ENCODE measurements at places on chromosomes 3 and 15. TPM values are rescaled to one million over a fixed set of nuclear protein-coding genes. Genes with fewer than 3 reads are reported as not detected.

- ATAC-seq: no peak
These were observed 8.6 kb upstream of the CERS3 start for GRCh38 chr15:100537331-100537730.

DNA sequence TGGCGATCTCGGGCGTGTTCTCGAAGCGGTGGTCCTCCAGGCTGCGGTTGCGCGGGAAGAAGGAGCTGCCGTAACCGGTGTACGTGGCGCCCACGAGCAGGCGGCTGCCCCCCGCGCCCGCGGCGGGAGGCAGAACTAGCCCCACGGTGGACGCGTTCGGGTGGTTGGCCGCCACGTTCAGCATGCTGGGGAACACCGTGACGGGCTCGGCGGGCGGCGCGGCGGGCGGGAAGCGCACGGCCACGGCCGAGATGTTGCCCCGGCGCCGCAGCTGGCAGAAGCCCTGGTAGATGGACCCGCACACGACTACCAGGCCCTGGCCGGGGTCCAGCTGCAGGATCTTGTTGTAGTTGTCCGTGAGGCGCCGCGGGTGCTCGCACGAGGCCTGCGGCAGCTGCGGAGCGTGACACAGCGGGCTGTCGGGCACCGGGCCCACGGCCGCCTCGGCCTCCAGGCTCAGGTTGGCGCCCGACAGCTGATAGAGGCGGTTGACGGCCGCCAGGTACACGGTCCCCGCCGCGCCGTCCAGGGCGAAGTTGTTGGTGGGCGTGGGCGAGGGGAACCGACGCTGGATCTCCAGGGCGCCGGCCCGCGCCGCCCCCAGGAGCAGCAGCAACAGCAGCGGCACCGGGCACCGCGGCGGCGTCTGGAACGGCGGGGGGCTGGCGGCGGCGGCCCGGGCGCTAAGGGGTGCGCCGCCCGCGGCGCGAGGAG is 397 bp downstream of the PLXND1 start:
- ATAC-seq: peak; percentile 32

- ATAC-seq: no peak
These were observed 34.5 kb upstream of the MAP3K13 start for GRCh38 chr3:185328324-185329004.

DNA sequence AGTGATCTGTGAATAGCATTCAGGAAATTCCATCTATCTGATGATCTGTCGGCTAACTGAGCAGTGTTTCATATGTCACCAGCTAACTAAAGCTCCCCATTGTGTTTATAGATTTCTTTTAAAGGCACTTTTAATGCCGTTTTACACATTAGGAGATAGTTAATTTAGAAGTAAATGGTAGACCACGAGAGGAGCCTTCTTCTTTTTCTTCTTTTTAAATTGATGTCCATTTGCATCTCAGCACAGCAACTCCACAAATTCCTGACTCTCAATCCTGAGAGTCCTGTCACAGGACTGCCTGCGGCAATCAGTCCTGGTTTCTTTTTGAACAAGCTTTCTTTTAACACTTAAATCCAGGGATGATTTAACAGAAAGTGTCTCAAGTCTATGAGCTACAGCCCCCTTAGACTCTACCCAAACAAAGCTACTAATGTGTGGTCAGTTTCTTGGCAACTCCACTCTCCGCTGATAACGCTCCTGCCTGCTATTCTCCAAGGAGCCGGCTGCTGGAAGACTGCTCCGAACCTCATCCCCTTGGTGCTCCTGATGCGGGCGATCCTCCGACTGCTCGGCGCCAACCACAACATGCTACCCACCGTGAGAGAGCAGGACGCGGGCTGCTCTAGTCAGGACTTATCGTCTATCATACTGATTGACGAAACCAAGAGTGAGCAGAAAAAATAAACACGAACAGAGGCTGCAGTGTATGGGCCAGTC is 421.4 kb downstream of the MECOM start:
- ATAC-seq: peak; percentile 95

- ATAC-seq: no peak
These were observed 75.9 kb downstream of the UACA start for GRCh38 chr15:70687482-70687881.

DNA sequence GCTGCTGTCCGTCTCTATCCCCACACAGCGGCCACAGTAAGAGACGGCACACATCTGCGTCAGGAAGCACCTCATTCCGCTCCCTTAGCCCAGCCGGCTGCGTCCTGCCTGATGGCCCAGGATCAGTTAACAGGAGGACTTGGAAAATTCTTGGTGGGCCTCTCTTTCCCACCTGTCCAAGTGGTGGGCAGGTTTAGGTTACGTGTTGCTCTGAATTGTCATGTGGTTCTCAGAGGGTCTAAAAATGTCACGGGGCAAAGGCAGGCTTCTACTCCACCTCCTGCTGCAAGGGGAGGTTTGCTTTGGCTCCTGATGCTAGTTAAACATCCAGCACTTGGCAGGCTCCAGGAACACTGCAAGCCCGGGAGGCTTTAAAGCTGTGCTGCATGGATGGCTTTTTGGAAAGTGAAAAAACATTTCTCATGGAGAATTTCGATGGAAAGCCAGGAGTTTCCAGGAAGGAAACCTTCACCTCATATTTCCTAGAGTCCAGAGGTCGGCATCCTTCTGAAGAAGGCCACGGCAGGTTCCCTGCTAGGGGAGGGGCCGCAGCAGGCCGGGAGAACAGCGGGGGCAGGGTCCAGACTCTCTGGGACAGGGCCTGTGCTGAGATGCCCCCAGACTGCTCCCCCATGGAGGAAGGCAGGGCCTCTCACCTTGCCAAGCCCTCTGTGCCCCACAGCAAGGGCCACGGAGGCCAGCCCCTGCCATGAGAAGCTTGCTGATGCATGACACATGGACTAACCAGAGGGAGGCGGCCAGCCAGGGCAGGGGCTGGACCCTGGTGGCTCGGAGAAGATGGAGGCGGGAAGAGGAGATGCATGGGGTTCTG is 10.8 kb downstream of the CTSH start:
- ATAC-seq: peak; percentile 19

- ATAC-seq: peak; percentile 49
These were observed 15.3 kb upstream of the IREB2 start for GRCh38 chr15:78422571-78423340.

- ATAC-seq: no peak
These were observed 183.2 kb upstream of the IL12A start for GRCh38 chr3:159805411-159805772.

- no peak for ATAC-seq
These were observed 88.8 kb downstream of the IGSF11 start for GRCh38 chr3:118945834-118946233.

DNA sequence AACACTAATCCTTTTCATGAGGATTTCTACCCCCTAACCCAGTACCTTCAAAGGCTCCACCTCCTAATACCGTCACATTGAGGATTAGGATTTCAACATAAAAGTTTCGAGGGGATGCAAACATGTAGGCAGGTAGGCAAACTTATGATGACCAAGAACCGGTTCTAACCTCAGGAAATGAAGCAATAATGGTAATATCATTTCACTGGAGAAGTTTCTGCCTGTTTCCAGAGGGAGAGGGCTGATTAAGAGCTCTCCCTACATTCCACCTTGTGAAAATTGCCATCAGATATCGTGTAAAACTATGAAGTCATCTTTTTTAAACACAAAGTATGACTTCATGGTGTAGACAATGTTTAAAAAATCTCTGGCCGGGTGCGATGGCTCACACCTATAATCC is 31.6 kb downstream of the NKIRAS1 start:
- no peak for ATAC-seq

DNA sequence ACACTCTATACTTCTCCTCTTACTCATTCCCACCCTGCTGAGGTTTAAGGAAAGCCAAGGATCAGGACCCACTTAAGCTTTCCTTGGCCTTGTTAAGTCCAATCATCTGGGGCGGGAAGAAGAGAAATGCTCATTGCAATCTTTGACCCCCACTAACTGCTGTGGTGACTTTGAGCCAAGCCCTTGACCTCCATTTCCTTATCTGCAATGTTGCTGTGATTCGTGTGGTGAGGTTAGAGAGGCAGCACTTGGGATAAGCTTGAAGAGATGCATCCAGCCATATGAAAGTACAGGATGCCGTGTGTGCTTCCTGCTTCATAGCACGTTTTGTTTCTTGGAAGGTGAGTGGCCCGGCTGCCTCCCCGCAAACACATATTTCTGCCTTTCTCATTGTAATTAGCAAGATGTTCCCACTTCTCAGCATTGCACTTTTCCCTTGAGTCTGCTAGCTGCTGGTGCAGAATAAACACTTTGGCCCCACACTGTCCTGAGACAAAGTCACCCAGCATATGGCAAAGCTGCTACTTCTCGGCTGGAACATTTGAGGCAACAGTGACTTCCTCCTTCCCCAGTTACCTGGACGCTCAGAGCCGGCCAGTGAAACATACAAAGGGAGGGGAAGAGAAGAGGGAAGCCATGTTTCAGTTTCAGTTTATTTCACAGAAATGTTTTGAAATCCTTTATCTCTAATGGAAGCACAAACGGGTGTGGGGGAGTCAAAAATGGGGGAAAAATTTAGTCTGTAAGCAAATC is 10.5 kb upstream of the NUDT16 start:
- no peak for ATAC-seq

GRCh38 chr15:27671819-27672437 is 427.2 kb downstream of the OCA2 start:
- ATAC-seq: no peak

DNA sequence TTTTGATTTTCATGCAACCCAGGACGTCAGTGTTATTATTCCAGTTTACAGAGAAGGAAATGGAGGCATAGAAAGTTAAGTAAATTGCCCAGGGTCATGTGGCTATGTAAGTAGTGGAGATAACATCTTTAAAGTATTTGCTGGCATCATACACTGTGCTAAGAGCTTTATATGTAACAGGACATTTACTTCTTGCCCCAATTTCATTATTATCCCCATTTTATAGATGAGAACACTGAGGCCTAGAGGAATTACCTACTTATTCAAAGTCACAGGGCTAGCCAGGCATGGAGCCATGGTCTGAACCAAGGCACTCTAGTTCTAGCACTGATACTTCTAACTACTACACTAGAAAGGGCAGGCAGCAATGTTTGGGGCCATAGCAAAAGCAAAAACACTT is 107.3 kb upstream of the ANKRD28 start:
- ATAC-seq: no peak

GRCh38 chr3:2968475-2968874 is 141.7 kb downstream of the IL5RA start:
- no peak for ATAC-seq

GRCh38 chr3:137035631-137036030 is 77.8 kb downstream of the IL20RB start:
- ATAC-seq: no peak

DNA sequence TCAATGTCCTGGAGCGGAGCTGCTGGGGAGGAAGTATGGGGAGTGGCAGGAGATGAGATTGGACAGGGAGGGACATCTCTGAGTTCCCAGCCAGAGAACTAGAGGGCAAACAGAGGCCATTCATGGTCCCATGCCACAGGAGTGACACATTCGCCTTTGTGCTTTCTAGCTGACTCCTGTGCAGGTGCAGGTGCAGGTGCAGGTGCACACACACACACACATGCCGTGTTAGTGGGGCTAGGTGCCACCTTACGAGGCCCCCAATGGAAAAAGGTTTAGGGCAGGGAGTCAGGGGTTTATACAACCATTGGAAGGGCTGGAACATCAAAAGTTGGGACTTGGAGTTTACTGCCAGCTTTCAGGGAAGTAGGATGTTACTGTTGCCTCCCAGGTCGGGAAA is 52.0 kb downstream of the TPRA1 start:
- no peak for ATAC-seq

DNA sequence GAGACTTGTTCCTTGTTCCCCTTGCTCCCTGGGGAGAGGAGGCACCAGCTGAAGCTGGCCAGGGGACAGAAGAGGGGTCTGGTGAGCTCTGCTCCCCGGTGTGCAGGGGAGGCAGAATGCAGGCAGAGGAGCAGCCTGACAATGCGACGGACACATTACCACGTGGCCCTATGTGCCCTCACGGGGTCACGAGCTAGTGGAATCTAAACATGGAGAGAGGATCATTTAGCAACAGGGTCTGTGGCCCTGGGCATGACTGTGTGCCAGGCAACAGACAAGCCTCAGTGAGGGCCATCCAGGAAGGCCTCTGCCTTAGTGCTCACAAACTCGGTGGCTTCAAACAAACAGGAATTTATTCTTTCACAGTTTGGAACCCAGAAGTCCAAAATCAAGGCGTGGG is 8.5 kb upstream of the MUC4 start:
- ATAC-seq: no peak

- ATAC-seq: no peak
These were observed 270.9 kb downstream of the ULK4 start for GRCh38 chr3:41690766-41691563.

DNA sequence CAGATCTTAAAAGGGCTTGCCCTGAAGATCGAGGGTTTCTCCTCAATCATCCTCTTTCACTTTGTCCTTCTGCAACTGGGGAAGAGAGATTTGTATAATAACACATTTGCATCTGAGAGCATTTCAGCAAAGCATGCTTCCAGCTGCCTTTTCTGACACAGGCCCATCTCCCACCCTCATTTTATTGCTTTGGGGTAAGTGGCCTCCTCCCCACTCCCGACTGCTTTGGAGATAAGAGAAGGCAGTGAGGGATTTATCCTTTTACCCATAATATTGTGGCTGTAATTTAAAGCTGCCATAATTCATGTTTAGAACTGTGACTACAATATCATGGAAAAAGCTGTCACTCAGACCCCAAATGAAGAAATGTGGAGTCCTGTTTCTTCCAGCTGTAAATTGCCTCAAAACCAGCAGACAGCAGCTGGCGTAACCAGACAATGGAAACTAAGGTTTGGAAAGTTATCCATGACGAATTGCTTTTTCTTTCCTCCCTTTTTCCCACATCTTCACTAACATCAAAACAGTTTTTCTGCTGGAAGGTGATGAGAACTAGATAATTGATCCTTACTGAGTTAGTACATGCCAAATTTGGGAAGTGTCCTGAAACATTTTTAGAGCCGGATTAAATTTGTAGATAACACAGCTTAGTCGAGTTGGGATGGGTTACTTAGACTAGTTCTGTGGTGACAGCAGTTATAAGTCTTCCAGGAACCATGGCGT is 104.2 kb upstream of the PFN2 start:
- no peak for ATAC-seq

- ATAC-seq: no peak
These were observed 65.7 kb upstream of the AGBL1 start for GRCh38 chr15:86014016-86014415.

DNA sequence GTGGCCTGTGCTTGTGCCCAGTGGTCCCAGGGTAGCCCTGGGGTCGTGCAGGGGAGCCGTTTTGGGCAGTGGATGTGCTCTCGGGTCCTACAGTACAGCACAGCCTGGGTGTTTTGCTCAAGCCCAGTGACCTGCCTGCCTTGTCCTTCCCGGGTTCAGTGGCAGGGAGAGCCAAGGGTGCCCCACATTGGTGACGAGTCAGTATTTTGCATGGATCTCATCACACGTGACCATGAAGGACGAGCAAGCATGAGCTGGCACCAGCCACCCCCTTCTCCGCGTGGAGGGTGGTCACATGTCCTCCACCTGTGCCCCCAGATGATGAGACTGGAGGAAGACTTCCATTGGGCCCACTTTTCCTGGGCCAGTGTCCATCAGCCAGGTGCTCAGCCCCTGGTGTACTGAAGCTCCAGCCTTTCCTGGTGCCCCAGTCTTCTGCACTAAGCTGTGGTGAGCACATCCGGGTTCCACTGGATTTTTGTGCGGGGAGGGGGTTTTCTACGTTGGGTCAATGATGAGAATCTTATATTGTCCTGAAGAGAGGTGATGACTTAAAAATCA is 197.5 kb downstream of the UBE3A start:
- ATAC-seq: no peak

MAPKBP1 gene
- total RNA-seq: 18.5 TPM

GHSR gene
- not detected for total RNA-seq

TNFSF10 gene
- 0.19 TPM for total RNA-seq

SLC9A9 gene
- total RNA-seq: 8.5 TPM

NR1I2 gene
- total RNA-seq: 0.27 TPM

RTF1 gene
- 38.4 TPM for total RNA-seq

STXBP5L gene
- total RNA-seq: 4.2 TPM

Data from motor neuron (in vitro differentiated cells).